ENCODE measurements at places on chromosomes 1 and 21. TPM values are rescaled to one million over a fixed set of nuclear protein-coding genes. Genes with fewer than 3 reads are reported as not detected.

S100A7 gene
- not detected for total RNA-seq

TNFRSF18 gene
- not detected for total RNA-seq

AMY1B gene
- not detected for total RNA-seq

PLA2G2D gene
- total RNA-seq, result not detected

COA7 gene
- total RNA-seq, result 5.9 TPM

SPRR2D gene
- total RNA-seq, result not detected

MYOM3 gene
- total RNA-seq, result 0.79 TPM

PLA2G2F gene
- total RNA-seq, result under 0.01 TPM

PTPRC gene
- not detected for total RNA-seq

KDF1 gene
- 16.1 TPM for total RNA-seq

HLX gene
- total RNA-seq, result not detected

PSRC1 gene
- 5.0 TPM for total RNA-seq

TMCO4 gene
- total RNA-seq, result 33.8 TPM

GPR37L1 gene
- total RNA-seq, result under 0.01 TPM

OLFML2B gene
- total RNA-seq, result 0.11 TPM

RAP1GAP gene
- total RNA-seq, result 1.3 TPM

RNU1-1 gene
- under 0.01 TPM for total RNA-seq

LEMD1 gene
- 14.5 TPM for total RNA-seq

NDUFS5 gene
- 243 TPM for total RNA-seq

GSTM5 gene
- not detected for total RNA-seq

TFF2 gene
- total RNA-seq, result not detected

DNAJC28 gene
- 2.4 TPM for total RNA-seq

LCE1D gene
- total RNA-seq, result not detected

APCS gene
- total RNA-seq, result not detected

IL24 gene
- total RNA-seq, result 0.22 TPM

SPATA45 gene
- not detected for total RNA-seq

S100A8 gene
- total RNA-seq, result not detected

INAVA gene
- 2.4 TPM for total RNA-seq

NOS1AP gene
- total RNA-seq, result 6.3 TPM

ZNF684 gene
- total RNA-seq, result 4.7 TPM

C1orf115 gene
- total RNA-seq, result 0.76 TPM

EPHB2 gene
- 3.5 TPM for total RNA-seq

NCAM2 gene
- not detected for total RNA-seq

ZBED6 gene
- total RNA-seq, result 38.4 TPM

EBNA1BP2 gene
- total RNA-seq, result 84.0 TPM

SPRR1A gene
- not detected for total RNA-seq

OR6N1 gene
- total RNA-seq, result not detected

CD5L gene
- not detected for total RNA-seq

MFAP2 gene
- 132 TPM for total RNA-seq

ZNF648 gene
- not detected for total RNA-seq

Measured in placental epithelial cell (primary cell).